ENCODE measurements at places on chromosomes 2 and 18.

DNA sequence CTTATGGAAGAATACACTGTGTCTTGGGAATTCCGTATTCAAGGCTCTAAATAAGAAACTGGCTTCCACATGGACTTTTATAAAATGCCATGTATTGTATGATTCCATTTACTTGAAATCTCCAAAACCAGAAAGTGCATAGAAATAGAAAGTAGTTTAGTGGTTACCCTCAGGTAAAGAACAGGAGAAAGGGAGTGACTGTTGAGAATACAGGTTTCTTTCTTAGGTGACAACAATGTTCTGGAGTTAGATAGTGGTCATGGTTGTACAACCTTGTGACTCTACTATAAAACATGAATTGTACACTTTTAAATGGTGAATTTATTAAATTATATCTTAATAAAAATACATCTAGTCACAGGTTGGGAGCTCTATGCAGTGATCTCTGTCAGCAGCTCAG, 481.8 kb downstream of the SPAG16 start:
- DNase-seq, result no peak

GRCh38 chr2:120472891-120473309, 127.0 kb downstream of the INHBB start:
- no peak for DNase-seq

GRCh38 chr2:32474381-32474780, 117.6 kb downstream of the BIRC6 start:
- DNase-seq, result no peak

- DNase-seq, result peak; percentile 33
Measured at GRCh38 chr18:12283256-12283655, 24.8 kb upstream of the TUBB6 start.

DNA sequence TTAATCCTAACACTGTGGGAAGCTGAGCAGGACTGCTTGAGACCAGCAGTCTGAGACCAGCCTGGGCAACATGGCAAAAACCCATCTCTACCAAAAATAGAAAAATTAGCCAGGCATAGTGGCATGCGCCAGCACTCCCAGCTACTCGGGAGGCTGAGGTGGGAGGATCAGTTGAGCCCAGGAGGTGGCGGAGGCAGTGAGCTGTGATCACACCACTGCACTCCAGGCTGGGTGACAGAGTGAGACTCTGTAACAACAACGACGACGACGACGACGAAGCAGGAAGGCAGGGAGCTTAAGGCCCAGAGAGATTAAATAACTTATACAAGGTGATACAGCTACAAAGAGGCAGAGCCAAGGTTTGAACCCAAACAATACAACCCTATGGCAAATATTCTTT, 37.3 kb downstream of the CFAP36 start:
- DNase-seq, result no peak

DNA sequence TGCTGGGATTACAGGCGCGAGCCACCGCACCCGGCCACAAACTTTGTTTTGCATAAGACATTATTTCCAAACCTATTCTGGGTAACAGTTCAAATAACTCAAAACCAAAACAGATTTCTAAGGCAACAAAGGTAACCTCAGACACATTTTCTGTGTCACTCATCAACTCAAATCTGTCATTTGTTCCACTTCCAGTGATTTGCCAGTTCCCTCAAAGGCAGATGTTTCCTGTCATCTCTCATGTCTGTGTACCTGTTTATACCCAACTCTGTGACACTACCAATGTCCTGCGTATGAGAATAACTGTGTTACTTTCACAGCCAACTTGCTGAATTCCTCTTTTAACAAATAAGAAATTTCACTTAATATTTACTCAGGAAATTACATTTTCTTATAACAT, 54.4 kb downstream of the SCN3A start:
- DNase-seq, result no peak

DNA sequence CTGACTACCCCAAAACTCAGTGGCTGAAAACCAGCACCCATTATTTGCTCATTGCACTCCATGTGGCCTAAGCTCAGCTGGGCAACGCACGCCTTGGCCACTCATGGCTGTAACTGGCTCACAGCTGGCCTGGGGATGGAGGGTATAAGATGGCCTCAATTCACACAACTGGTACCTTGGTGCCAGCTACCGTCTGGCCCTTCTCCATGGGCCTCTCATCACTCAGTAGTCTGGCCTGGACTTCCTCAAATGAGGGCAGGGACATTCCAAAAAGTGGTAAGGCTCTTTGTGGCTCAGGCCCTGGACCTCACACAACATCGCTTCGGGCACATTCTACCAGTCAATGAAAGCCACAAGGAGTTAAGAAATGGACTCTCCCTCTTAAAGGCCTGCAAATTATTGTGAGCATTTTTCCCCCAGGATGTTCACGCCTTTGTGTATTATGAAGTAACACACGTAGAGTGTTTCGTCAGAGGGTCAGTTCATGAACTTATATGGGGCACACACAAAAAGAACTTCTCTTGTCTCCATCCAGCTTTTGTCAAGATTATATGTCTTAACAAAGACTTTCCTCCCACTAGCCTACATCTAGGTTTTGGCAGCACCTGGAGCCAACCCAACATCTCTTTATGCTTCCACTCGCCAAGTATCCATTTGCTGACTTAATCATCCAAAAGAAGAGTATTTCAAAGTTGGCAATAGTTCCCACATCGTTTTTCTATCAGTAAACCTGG, 145.2 kb downstream of the CCBE1 start:
- no peak for DNase-seq

GRCh38 chr2:69615969-69616368, 27.6 kb downstream of the AAK1 start:
- DNase-seq, result no peak

GRCh38 chr2:222362336-222362735, 62.0 kb upstream of the SGPP2 start:
- DNase-seq, result no peak

DNA sequence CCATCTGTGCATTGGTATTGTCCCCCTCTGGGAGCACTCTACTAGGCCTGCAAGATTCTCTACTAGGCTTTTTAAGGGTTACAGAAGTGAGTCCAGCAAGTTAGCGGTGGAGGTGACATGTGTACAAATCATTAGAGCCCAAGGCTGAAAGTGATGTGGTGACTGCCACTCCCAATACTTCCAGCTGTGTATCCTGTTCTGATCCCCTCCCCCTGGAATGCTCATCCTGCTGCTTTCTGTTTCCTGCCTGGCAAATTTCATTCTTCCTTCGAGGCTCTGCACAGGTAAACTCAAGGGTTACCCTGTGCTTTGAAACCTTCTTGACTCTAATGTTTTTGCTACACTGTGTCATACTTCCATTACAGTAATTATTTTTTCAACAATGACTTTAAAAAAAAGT, 258.5 kb upstream of the REV1 start:
- no peak for DNase-seq

- DNase-seq, result no peak
Measured at GRCh38 chr2:177606636-177607035, 214.1 kb downstream of the AGPS start.

DNA sequence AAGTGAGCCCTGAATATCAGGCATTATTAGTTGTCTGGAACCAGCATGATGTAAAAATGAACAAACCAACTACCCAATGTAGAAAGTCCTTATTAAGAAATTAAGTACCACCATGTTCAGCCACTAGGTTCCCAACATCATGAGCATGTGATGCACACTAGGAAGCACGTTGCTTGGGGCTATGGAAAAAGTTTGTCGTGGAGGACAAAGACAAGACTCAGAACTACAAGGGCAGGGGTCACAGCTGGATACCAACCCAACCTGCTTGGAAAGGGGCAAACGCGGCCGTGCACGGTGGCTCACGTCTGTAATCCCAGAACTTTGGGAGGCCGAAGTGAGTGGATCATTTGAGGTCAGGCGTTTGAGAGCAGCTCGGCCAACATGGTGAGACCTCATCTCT, 64.0 kb downstream of the ADNP2 start:
- DNase-seq, result no peak

DNA sequence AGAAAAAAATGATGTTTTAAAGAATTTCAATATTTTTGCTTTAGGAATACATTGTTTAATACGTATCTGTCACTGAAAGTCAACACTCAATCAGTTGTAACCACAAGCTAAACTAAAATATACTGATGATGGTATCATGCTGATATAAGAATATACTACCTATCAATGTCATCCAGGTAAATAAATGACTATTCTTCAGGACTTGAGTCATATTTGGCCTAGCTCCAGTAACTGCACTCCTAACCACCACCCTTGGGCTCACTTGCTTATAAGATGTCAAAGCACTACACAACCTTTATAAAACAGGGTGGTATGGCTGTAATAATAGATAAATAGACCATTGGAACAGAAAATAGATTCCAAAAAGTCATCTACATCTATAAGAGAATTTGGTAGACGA, 48.8 kb downstream of the RND3 start:
- DNase-seq, result no peak

GRCh38 chr2:56816666-56817065, 632.9 kb downstream of the CCDC85A start:
- no peak for DNase-seq

DNA sequence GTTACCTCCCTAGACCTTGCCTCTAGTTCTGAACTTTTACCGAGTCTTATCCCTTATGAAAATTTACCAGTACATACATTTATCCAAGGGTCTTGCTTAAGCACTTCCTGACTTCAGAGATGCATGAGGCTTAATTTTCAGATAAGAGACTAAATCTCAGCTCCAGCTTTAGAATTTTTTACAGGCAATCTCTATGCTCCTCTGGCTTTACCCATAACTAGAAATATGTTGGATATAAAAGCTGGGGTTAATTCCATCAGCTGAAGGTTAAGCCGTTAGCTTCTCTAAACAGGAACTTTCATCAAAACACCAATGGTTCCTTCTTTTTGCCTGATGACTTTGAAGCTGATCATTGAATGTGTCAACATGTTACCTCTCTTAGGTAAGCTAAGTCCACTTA, 205.1 kb downstream of the GCA start:
- no peak for DNase-seq

DNA sequence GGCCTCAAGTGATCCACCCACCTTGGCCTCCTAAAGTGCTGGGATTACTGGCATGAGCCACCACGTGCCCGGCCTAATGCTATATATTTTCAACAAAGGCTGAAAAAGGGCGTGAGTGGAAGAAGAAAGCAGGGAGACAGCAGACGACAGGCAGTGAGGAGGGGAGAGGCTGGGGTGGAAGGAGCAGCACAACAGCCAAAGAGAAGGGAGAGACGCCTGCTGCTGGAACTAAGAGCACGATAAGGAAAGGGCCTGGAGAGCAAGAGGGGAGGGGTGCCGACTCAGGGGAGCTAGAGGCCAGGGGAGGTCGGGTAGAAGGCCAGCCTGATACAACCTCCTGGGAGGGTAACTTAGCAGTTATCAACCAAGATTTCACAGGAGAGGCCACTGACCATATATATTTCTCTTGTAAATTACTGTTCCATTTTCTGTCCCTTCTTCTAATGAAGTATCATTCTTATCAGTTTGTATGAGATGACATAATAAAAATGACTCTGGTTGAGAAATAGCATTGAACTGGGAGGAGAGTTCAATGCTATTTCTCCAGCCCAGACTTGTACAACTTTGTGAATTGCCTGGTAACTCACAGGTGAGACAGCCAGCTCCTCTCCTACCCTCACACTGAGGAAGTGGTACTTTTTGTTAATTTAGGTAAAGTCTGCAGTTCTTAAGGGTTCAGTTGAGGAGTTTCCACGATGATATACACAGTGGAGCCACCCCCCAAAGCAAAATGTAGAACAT, 5.8 kb upstream of the RNU4ATAC start:
- DNase-seq, result no peak

- DNase-seq, result no peak
Measured at GRCh38 chr2:129074298-129074920, 755.7 kb upstream of the HS6ST1 start.

DNA sequence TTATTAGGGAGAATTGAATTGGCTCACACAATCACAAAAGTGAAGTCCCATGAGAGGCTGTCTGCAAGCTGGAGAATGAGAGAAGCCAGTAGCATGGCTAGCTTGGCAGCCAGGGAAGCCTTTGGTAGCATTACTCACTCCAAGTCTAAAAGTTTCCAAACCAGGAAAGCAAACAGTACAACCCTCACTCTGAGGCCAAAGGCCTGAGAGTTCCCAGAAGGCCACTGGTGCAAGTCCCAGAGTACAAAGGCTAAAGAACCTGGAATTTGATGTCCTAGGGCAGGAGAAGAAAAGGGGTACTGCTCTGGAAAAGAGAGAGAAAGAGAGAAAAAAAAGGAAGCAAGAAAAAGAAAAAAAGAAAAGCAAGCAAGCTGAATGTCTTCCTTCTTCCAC, 318.2 kb downstream of the RND3 start:
- no peak for DNase-seq

GRCh38 chr18:31789409-31789808, 28.7 kb upstream of the SLC25A52 start:
- DNase-seq, result no peak

DNA sequence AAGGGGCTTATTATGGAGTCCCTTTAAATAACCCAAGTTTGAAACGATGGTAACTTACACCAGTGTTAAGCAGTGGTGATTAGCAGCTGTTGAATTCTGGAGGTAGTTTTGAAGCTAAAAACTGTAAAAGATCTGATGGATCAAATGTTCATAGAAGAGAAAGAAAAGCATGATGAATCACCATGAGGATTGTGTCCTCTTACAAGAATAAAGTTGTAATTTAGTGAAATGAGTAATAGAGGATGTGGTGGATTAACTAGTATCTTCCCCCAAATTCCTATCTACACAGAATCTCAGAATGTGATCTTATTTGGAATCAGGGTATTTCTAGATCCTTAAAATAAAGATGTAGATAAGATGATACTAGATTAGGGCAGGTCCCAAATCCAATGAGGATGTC, 1138.2 kb upstream of the TMEFF2 start:
- DNase-seq, result no peak

DNA sequence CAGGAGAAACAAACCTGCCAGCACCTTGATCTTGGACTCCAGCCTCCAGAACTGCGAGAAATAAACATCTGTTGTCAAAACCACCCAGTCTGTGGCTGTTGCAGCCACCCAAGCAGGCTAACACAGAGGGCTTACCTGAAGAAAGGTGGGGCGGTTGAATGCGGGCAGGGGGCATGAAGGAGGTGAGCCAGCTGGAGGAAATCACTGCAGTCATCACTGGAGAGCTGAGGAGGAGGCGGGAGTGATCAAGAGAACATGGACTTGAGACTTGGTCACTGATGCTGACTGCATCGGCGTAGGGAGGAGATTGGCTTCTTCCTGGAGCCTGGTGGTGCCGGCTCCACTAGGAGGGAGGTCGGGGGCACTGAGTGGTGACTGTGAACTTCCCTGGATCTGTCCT, 14.6 kb upstream of the ARMC9 start:
- no peak for DNase-seq

- DNase-seq, result no peak
Measured at GRCh38 chr2:170679607-170680079, 35.5 kb upstream of the SP5 start.

DNA sequence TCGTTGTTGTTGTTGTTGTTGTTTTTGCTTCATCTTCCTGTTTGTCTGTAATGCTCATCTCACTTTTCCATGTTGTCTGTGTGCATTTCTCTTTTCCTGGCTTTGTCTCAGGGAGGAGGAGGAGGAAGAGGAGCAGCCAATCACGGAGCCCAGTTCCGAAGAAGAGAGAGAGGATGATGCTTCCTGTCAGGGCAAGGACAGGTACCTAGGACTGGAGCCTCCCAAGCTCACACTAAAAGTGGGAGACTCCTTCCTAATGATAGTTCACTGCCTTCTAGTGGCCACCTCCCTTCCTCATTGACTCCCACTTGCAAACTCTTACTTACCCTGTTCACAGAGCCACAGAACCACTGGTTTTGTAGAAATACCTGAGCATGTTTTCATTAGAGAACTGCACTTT, 179.6 kb downstream of the TPGS2 start:
- DNase-seq, result no peak
